NCI-H146 (cell line): ENCODE measurements at places on chromosomes 11 and 22.

DNA sequence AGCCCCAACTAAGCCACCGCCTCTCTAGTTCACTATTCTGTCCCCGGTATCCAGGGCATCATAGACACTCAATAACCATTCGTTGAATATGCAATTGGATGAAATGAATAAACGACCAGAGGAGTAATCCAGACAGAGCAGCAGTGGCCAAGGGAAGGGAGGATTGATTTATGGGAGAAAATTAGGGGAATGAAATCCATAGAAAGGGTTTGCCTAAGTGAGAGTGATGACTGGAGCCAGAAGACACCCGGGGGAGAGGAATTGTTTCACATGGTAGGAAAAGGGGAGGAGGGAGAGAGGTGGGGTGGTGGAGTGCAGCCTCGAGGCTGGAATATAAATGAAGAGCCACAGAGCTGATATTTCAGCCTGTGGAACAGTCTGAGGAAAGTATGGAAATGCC lies 168.2 kb downstream of the COMMD9 start:
- no peak for DNase-seq

DNA sequence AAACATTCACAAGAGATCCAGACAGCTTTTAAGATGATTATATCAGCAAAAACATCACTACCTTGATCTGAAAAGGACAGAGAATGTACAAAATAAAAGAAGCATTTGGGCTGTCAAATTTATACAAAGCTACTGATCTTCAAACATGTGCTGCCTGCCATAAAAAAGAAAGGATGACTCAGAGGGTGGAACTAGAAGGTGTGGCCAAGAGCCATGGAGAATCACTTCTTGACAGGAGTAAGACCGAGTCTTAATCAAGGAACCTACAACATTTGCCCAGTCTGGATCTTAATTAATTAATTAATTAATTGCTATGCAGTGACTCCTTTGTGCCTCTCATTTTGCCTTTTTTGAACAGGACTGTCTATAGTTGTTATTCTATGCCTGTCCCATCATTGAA lies 33.2 kb downstream of the C11orf96 start:
- no peak for DNase-seq

DNA sequence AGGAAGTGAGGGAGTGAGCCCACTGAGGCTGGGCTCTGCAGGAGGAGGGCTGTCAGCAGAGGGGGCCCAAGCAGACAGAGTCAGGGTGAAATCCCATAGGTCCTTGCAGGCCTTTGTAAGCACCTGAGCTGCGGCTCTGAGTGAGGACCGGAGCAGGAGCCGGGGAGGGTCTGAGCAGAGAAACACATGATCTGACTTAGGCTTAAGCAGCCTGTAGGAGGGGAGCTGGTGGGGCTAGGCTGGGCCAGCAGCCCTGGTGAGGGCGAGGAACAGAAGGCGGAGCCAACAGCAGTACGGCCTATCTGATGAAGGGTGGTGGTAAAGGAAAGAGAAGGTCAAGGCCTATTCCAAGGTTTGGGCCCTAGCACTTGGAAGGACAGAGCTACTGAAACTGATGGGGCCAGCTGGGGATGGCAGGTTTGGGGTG lies 26.9 kb upstream of the CBX7 start:
- DNase-seq: no peak

GRCh38 chr11:65853246-65853979 lies 4.6 kb downstream of the CFL1 start:
- no peak for DNase-seq

GRCh38 chr11:45163956-45164575 lies 17.6 kb downstream of the PRDM11 start:
- DNase-seq: no peak

DNA sequence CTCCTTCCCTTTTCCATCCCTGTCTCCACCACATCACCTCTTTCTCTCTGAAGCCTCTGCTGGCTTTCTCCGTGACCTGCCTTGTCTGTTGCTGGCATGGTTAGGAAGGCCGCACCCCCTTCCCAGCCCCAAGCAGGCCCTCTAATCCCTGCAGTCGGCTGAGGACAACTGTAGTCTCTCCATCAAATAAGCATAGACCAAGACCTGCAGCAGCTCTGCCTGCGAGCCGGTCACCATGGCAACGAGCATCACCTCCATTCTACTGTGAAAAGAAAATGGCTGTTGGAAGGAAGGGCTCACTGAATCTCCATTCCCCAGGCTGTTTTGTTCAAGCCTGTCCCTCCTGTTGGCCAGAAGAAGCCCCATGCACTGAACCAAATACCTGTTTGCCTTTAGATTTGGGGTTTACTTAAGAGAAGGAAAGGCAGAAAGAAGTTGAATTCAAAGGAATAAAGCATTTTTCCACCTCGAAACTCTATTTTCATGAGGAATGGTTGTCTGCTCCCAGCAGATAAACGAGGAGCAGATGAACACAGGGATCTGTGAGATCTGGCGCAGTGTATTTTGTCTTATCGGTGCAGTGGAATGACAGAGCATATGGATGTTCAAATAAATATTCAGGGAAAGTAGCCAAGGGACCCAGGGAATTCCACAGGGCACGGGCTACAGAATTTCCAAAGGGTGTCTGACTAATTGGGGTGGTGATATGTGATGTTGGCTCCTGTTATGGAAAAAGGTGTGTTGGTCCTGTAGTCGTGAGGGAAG lies 113.1 kb upstream of the TTC12 start:
- peak; percentile 76 for DNase-seq

GRCh38 chr22:28244757-28245156 lies 325.7 kb upstream of the PITPNB start:
- no peak for DNase-seq

GRCh38 chr11:113376156-113376555 lies 11.4 kb upstream of the ANKK1 start:
- DNase-seq: no peak

DNA sequence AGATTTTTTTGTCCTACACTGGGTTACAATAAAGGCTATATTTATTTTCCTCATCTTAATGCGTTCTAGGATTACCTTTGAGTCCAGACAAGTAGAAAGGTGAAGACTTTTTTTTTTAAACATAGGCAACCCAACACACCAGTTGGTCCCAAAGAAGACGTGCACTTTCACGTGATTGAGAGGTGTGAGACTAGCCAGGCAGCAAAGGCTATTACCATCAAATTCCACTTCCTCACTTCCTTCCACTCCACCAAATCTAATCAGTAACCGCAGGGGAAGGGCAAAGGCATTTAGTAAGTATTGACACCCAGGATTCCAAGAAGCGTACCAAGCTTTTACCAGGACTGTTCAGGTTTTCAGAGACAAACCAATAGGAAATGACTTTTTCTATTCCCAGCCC lies 109.3 kb downstream of the APIP start:
- DNase-seq: no peak

- no peak for DNase-seq
Observed at GRCh38 chr11:66459138-66459778, 7.4 kb upstream of the PELI3 start.

DNA sequence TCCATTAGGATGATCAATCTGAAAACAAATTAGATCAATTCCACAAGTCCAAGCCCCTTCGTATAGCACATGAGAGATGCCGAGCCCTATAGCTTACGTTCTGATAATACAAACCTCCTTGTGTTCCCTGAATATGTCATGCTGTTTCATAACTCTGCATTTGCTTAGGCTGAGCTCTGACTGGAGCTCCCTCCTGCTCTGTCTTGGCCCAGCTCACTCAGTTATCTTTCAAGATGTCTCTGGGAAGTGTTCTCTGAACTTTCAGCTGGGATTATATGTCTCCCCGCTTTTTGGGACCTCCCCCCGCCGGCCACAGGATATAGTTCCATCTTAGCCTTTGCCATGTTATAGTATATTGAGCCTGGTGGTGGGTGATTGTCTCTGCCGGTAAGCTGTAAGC lies 44.0 kb downstream of the FDX1 start:
- DNase-seq: no peak

DNA sequence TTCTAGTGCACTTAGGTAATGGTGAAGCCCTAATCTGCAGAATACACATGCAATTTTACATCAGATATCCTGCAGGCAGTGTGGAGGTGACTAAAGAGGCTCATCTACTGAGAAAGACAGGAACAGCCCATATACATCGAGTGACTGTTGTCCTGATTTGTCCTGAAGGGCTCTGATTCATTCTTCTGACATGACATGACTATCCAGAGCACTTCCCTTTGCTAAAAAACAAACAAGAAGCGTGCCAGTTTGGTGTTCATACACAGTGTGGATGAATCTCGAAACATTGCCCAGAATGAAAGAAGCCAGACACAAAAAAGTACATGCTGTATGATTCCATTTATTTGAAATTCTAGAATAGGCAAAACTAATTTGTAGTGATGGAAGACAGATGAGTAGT lies 48.0 kb upstream of the AMPD3 start:
- no peak for DNase-seq

GRCh38 chr22:44455151-44455962 lies 42.7 kb downstream of the RTL6 start:
- DNase-seq: peak; percentile 50

- no peak for DNase-seq
Observed at GRCh38 chr11:128789497-128790150, 77.5 kb downstream of the KCNJ1 start.

- no peak for DNase-seq
Observed at GRCh38 chr11:6307876-6308275, 12.4 kb downstream of the CAVIN3 start.
